NCI-H1092 (cell line): ENCODE measurements at places on chromosomes 2 and 18.
A peak's percentile ranks its signal among the peaks of the same experiment; 100 is the strongest.

- DNase-seq, result no peak
These were observed 465.4 kb upstream of the TNP1 start for GRCh38 chr2:217325251-217325650.

DNA sequence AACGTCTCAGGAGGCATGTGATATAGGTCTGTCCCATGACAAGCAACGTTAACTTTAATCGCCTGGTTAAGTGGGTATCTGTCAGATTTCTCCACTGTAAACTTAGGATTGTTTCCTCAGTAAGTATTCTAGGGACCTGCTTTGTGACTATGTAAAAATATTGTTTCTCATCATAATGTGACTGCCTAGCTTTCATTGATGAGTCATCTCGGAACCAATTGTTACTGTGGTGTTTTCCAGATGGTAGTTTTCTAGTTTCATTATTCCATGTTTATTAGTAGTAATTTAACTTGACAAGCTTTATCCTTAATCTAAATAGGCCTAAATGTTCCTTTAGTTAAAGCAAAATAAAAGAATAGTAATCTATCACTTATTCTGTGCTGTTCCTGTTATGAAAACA lies 28.2 kb upstream of the GATA6 start:
- DNase-seq, result no peak

GRCh38 chr2:209753020-209753419 lies 18.6 kb upstream of the UNC80 start:
- no peak for DNase-seq

DNA sequence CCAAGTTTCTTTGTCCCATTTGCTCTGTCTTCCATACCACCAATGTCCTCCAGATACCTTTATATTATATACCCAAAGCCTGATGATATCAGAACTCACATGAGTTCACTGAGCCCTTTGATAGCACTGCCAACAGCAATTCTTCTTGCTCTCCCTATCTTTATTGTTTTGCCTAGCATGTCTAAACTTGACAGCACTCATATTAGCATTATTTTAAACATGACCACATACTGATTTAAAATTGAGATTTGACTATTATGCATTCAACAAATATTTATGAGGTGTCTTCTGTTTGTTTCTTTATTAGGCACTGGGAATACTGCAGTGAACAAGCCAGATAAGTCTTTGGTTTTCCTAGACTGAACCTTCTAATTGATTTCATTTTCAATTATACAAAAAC lies 587.3 kb upstream of the GCFC2 start:
- DNase-seq, result no peak

GRCh38 chr2:233473386-233473791 lies 93.2 kb downstream of the USP40 start:
- no peak for DNase-seq

GRCh38 chr2:161352719-161353118 lies 44.5 kb downstream of the PSMD14 start:
- DNase-seq, result no peak

- no peak for DNase-seq
These were observed 533.6 kb downstream of the RNF144A start for GRCh38 chr2:7450833-7451190.

DNA sequence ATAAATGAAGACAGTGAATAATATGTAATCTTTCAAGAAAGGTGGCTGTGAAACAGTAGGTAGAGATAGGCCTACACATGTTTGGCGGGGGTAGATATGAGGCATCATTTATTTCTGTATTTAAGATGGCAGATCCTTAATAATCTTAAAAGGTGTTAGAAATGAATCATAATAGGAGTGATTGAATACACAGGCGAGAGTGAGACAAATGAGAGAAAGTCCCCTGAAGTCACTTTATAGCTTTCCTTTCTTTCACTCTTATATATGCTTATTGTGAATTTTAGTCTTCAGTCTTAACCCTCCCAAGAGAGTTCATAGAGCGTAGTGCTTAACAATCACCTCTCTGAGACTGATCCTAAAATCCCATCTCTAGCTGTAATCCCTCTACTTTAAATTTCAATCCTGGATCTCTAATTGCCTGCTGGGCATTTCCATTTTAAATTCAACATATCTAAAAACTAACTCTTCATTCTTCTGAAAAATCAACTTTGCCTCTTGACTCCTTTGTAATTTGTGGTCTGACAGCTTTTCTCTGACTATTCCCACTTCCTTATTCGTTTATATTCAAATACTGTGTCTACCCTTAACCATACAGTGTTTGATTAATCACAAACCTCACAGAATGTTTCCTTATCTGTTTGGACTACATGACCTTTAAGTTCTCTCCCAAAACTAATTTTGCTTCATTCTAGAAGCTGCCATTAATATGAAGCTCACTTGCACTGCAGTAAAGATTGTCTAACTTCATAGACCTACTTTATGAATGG lies 463.7 kb upstream of the FSIP2 start:
- no peak for DNase-seq

GRCh38 chr2:140929849-140930248 lies 1201.0 kb downstream of the LRP1B start:
- no peak for DNase-seq

- DNase-seq, result no peak
These were observed 19.9 kb downstream of the NHEJ1 start for GRCh38 chr2:219140722-219141121.

DNA sequence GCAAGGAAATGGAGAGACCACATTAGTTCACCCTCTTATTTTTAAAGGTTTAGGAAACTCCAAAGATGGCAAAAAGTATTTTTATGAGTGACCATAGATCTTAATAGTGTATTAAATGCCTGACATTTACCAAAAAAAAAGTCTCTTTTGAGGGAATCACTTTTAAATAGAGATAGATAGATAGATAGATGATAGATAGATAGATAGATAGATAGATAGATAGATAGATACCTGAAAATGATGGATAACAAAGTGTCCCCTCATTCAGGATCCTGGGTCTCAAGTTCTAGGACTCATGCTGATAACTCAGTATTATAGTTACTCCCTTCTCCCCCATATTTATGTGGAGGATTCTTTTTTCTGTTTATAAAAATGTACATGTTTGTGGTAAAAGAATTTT lies 52.8 kb downstream of the FARP2 start:
- no peak for DNase-seq

- DNase-seq, result peak; percentile 25
These were observed 12.5 kb downstream of the TACR1 start for GRCh38 chr2:75186821-75187220.

- DNase-seq, result peak; percentile 4
These were observed 462.4 kb upstream of the ACVR2A start for GRCh38 chr2:147382322-147382948.

GRCh38 chr18:24189007-24189528 lies 50.2 kb downstream of the CABYR start:
- no peak for DNase-seq

GRCh38 chr18:24553571-24554285 lies 93.3 kb downstream of the HRH4 start:
- no peak for DNase-seq

- no peak for DNase-seq
These were observed 11.4 kb upstream of the PER2 start for GRCh38 chr2:238299803-238300202.

- DNase-seq, result no peak
These were observed 132.7 kb downstream of the ALPK2 start for GRCh38 chr18:58496231-58496630.

- DNase-seq, result no peak
These were observed 283.5 kb downstream of the PID1 start for GRCh38 chr2:228987441-228988155.

DNA sequence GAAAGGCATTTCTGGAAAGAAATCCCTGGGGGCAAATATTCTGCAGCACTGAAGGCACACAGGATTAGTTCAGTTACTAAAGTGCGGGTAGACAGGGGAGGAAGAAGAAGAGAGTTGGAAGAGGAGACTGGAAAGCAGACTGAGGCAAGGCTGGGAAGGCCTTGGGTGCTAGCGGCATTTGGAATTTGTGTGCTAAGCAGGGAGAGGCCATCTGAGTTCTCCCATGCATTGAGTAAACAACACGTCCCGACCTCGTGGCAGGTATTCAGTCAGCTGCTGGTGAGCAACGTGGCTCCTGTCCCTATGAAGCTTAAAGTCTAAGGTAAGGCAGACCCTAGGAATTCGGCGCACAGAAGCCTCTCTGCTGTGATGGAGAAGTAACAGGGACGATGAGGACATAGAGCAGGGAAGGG lies 30.7 kb downstream of the ATP8B1 start:
- no peak for DNase-seq

- no peak for DNase-seq
These were observed 200.6 kb downstream of the WDR7 start for GRCh38 chr18:56851774-56852173.

DNA sequence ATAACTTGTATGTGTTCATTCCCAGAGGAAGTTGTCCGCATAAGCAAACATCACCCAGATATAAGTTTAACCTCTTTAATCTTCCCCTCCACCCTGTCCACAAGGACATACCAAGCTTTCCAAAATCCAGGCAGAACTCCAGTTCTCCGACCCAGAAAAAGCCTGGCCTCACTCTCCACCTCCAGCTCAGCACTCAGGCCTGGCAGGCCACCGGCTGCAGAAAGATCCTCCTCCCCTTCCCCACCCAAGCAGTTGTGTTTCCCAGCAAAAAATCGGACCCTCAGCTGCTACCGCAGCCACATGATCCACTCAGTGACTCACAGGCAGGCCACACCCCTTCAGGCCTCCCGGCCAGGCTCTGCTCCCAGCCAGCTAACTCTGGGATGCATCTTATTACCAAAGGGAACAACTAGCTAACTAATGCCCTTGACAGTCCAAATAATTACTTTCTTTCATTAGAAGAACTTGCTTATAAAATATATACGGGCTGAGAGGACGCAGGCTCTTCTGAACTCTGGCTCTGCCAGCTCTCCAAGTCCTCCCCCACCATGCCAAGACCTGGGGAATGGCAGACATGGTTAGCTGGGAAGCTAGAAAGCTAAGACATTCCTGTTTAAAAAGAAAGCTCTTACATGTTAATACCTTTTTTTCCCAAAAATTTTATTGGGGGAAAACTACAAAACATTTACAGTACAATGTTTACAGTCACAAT lies 4.5 kb downstream of the ZFP36L2 start:
- DNase-seq, result peak; percentile 15

- no peak for DNase-seq
These were observed 735.2 kb downstream of the MBD2 start for GRCh38 chr18:53489266-53489665.

GRCh38 chr2:18503376-18504228 lies 56.9 kb downstream of the RDH14 start:
- DNase-seq, result no peak

DNA sequence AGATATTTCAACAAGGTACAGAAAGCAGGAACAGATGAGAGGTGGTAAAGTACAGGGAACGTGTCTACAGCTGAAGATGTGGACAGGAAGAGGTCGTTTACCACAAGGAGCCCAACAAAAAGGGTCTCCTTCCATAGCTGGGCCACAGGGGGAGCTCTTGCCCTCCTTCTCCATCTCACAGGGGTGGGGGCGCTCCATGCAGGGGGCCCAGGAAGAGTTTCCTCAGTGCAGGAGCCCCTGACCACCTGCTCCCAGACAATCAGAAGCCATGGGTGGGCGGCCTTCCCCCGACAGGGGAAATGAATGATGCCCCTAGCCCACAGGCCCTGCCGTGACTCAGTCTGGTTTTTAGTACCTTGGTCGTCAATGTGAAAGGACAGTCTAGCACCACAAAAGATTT lies 163.6 kb upstream of the ZNF516 start:
- no peak for DNase-seq

DNA sequence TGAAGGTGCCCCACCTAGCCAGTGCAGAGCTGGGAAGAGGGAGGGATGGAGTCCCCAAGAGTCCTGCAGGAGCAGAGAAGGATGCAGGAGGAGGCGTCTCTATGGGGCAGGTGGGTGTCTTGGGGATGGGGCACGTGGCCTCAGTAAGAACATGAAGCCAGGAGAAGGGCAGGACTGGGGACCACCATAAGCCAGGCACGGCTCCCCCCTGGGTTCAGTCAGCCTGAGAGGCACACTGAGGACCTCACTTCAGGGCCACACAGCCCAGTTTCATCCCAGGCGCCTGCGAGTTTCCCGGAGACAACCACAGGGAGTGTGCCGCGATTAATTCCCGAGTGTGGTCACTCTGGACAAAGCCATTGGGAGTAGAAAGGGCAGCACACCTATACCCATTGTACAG lies 120.3 kb downstream of the GYPC start:
- no peak for DNase-seq

- DNase-seq, result no peak
These were observed 199.4 kb downstream of the ZNF385B start for GRCh38 chr2:179661986-179662385.

DNA sequence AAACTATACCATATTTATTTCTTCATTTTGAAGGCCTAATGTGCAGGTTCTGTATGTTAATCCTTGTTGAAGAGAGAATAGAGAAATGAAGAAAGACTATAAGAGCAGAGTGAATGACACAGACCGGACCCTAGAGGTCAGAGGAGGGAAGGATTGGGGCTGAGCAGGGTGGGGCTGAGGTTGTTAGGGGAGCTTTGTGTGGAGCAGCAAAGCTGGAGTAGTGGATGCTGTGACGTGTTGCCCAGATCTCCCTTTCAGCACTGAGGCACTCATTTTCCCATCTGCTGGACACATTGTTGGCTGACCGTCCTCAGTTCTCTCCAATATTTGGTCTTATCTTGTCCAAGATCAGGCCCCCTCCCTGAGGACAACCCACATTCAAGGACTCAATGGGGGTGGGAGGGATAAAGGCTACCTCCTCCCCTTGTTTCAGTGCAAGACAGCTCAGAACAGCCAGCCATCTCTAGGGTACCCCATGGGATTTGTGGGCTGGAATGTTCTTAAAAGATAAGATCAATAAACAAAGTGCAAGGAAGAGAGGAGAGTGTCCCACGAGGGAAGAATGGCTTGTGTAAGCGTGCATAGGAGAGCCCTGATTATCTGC lies 143.6 kb downstream of the TDRD15 start:
- no peak for DNase-seq

GRCh38 chr2:73885406-73885805 lies 7.4 kb upstream of the ACTG2 start:
- DNase-seq, result no peak

DNA sequence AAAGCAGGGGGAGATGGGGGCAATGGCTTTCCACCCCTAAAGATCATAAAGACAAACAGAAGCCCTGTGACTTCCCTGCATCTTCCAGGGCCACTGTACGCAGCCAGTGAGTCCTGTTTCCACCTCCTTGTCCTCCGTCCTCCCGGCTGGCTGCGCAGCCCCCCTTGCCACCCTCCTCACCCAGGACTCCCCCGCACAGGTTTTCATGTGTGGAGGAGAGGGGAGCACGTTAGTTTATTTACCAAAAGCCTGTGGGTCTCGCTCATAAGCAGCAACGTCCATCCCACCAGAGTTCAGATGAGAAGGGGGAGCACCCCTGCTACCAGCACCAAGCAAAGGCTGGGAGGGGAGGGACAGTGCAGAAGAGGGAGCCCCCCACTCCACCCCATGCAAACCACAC lies 11.7 kb downstream of the CYP26B1 start:
- DNase-seq, result no peak
